Activated T-cell treated with anti-CD3 and anti-CD28 coated beads, Interleukin-2, amount 50 U/mL, for 72 hours (primary cell): ENCODE measurements at places on chromosomes 1 and 21. TPM values are rescaled to one million over a fixed set of nuclear protein-coding genes. Genes with fewer than 3 reads are reported as not detected.

Gene HES4
- total RNA-seq = 9.9 TPM

Gene PCBP3
- total RNA-seq = 20.2 TPM

Gene CHIA
- not detected for total RNA-seq

- no peaks in the 10 kb centered on the region for H3K36me3 ChIP-seq
- H3K4me1 ChIP-seq = no peaks in the 10 kb centered on the region
- peaks cover 24% of the 10 kb centered on the region for H3K27me3 ChIP-seq
These were observed 16.9 kb downstream of the HSD3B2 start for GRCh38 chr1:119431836-119432235.

Gene LIN28A
- not detected for total RNA-seq

Gene NPPA
- total RNA-seq = not detected

- H3K27ac ChIP-seq = no peak overlapping the region
- no peaks in the 10 kb centered on the region for H3K27me3 ChIP-seq
- no peak for DNase-seq
- H3K4me1 ChIP-seq = peaks cover 35% of the 10 kb centered on the region
- H3K36me3 ChIP-seq = peaks cover 29% of the 10 kb centered on the region
These were observed 75.8 kb upstream of the SDC3 start for GRCh38 chr1:30984165-30984889.

Gene KCNJ9
- total RNA-seq = 0.05 TPM

DNA sequence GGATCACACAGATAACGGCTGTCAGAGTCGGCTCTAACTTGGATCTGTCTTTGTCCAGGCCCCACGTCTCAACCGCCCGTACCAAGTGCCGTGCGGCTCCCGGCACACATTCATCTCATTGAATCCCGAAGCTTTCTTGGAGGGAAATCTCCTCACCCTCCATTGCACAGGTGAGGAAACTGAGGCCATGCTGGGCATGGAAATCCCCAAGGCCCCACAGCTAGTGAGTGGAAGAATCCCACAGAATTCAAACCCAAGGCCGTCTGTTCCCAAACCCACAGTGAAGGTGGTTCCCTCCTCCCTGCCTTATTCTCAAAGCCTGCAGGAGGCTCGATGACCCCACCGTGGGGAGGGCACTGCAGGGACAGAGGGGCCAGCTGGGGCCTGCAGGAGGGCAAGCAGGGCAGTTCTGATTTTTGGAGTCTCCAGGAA, 437.9 kb downstream of the MATN1 start:
- peaks cover 7% of the 10 kb centered on the region for H3K27me3 ChIP-seq
- H3K4me1 ChIP-seq = peaks cover 11% of the 10 kb centered on the region
- no peak for DNase-seq
- no peak overlapping the region for H3K4me3 ChIP-seq
- no peak overlapping the region for H3K27ac ChIP-seq

GRCh38 chr1:231201979-231202633, 38.9 kb upstream of the GNPAT start:
- DNase-seq = no peak
- H3K27ac ChIP-seq = no peak overlapping the region
- H3K4me1 ChIP-seq = peaks cover 8% of the 10 kb centered on the region
- H3K27me3 ChIP-seq = peaks cover 11% of the 10 kb centered on the region
- no peak overlapping the region for H3K4me3 ChIP-seq

Gene OR2T29
- not detected for total RNA-seq

DNA sequence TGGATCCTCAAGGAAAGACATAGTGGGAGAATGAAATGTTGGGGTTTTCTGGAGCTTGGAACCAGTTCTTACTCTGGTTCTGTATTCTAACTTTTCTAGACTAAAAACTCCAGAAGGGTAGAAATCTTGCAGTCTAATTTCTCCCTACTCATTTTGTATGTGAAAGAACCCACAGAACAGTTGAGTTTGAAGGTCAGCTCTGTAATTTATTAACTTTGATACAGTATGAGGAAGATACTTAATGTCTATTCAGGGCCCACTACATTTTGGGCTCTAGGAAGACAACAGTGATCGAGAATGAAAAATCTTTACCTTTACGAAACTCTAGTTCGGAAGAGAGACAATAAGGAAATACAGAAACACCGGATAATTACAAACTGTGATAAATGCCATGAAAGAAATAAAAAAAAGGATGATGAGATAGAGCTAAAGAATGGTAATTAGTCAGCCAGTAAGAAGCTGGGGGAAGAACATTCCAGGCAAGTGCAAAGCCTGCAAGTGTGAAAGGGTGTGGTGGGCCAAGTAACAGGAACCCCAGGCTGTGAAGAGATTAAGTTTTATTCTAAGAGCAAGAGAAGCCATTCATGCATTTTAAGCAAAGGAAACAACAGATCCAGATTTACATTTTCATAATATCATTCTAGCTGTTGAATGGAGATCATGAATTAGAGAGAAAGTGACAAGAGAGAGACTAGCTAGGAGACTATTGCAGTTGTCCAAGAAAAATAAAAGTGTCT, 159.9 kb upstream of the HMCN1 start:
- H3K27ac ChIP-seq = no peak overlapping the region
- peaks cover 15% of the 10 kb centered on the region for H3K4me1 ChIP-seq
- H3K36me3 ChIP-seq = peaks cover 9% of the 10 kb centered on the region
- H3K27me3 ChIP-seq = no peaks in the 10 kb centered on the region

DNA sequence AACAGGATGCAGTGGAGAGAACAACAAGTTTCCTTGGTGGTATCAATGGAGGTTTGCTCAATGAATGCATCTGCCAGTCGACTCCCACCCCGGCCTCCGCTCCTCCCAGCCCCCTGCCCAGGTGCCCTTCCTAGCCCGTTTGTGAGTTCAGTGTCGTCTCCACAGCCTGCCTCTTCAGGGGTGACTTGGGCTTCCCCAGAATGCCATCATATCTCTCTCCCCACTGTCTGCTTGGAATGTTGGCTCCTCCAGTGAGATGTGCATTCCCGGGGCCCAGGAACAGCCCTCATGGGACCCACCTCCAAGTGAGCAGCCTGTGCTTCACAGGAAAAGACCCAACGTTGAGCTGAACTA, 30.5 kb downstream of the MATN1 start:
- no peak overlapping the region for H3K27ac ChIP-seq
- no peak for DNase-seq
- no peak overlapping the region for H3K4me3 ChIP-seq
- H3K36me3 ChIP-seq = no peaks in the 10 kb centered on the region
- H3K27me3 ChIP-seq = peaks cover 6% of the 10 kb centered on the region

DNA sequence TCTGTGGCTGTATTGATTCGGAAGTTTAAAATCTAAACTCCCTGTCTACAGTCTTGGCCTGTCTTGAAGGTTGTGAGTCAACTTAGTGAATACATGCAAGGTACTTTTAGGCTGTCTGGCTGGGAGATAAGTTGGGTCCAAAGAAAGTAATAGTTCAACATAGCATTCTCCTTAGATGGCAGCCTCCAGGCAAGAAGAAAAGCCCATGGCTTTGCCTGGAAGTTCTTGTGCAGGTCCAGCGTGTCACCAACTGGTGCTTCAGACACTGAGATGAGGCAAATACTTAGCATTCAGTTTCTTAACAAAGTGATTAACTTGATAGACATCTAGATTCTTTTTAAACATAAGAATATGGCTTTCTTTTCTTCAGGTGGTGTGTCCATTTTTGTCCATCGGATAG, 328.2 kb downstream of the DISC1 start:
- no peaks in the 10 kb centered on the region for H3K36me3 ChIP-seq
- DNase-seq = no peak
- H3K27me3 ChIP-seq = no peaks in the 10 kb centered on the region
- no peaks in the 10 kb centered on the region for H3K4me1 ChIP-seq
- H3K4me3 ChIP-seq = no peak overlapping the region
- H3K27ac ChIP-seq = no peak overlapping the region

GRCh38 chr1:246261639-246262038, 245.4 kb downstream of the SMYD3 start:
- no peaks in the 10 kb centered on the region for H3K27me3 ChIP-seq
- no peak overlapping the region for H3K4me3 ChIP-seq
- peaks cover 5% of the 10 kb centered on the region for H3K36me3 ChIP-seq
- no peak for DNase-seq

GRCh38 chr1:192669174-192669573, 33.2 kb downstream of the RGS13 start:
- peaks cover 26% of the 10 kb centered on the region for H3K27me3 ChIP-seq
- DNase-seq = no peak
- no peaks in the 10 kb centered on the region for H3K4me1 ChIP-seq
- H3K4me3 ChIP-seq = no peak overlapping the region
